Mesenchymal stem cell (in vitro differentiated cells and primary cell): ENCODE measurements at places on chromosomes 1 and 21.
A peak's percentile ranks its signal among the peaks of the same experiment; 100 is the strongest.

DNA sequence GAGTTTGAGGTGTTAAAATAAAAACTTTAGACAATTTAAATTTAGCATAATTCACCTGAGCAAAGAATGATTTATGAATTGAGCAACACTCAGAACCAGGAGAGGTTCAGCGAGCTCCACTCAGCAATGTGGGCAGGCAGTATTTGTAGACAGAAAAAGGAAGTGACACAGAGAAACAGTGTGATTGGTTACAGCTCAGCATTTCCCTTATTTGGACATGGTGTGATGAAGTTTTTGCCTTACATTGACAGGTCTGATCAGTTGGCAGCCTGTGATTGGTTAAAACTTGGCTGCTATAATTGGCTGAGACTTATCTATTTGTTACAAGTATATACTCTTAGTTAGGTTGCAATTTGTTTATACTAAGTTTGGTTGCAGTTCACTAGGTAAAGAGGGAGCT lies 621.2 kb upstream of the PRMT6 start:
- DNase-seq = no peak

DNA sequence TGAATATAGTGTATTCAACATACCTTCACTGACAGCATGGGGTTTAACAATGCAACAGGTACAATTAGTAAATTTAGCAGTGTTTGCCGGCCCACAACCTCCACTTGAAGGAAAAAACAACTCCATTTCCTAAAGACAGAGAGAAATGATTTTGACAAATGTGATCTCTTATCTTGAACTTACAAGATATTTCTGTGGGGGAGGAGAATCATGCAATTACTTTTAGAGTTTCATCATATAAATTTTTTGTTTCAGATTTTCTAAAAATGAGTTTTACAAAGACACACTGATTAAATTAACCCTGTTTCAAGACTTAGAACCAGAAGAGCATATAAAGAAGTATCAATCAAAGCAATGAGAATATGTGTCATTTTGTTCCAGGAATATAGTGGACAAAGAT lies 80.3 kb downstream of the NME7 start:
- DNase-seq = no peak

DNA sequence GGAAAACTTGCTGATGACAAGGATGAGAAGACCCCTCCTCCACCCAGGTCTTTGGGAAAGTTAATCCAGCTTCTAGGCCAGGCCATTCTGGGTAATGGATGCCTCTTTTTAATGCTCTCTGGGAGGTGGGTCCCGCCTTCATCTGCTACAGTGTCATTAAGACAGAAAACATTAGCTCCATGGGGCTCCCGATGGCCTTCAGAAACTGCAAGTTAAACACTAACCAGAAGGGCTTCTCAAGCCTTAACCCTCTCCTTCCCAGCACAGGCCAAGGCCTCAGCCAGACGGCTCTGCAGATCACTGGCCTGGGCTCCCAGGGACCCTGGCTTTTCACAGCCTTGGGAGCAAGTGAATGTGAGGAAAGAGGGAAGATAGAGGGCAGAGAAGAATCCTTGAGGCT lies 364.9 kb downstream of the MATN1 start:
- no peak for DNase-seq

DNA sequence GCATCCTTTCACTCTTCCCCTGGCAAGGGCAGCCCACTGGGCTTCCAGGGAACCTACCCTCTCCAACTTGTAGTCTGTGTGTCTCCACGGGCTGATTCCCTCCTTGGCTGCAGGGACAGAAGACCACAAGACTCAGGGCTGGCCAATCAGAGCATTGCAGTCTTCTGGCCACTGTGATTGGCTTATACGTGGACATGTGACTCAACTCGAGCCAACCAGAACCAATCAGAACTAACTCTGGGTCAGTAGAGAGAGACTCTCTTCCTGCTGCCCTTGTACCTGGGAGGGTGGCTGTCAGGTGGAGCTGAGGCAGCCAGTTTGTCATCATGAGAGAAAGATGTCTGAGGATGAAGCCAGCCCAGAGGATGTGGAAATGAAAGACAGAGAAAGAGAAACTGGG lies 64.0 kb downstream of the DHRS3 start:
- no peak for DNase-seq

DNA sequence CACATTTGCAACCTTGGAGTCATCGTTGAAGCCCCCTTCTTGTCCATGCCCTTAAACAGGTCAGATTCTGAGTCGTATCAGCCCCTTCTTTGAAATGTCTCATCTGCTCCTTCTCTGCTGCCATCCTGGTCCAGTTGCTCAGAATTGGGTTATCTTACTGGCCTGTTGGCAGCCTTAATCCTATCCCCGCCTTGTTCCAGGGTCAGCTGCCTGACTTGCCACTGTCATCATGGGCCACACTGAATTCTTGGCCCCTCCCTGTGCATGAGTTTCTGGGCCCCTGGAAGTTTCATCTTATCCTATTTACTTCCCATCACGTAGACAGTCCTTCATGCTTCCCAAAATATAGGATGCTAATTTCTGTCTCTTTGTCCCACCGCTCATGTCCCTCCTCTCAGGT lies 23.7 kb downstream of the IRF2BP2 start:
- DNase-seq = no peak

- DNase-seq = no peak
Measured at GRCh38 chr1:91171898-91172297, 150.1 kb upstream of the ZNF644 start.

DNA sequence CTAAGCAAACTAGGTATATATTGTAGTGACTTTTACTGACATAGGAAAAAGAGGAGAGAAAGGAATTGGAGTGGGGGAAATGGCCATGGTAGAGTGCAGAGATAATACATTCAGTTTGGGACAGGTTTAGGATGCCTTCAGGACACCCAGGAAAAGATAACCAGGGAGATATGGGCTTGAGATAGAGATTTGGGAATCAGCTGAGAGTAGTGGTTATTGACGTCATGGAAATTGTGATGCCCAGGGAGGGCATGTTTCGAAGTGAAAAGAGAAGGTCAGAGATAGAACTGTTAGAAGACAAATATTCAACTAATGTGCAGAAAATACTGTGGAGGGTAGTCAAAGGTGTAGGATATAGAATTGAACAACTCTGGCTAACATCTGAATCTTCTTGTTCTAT lies 40.6 kb downstream of the CAMSAP2 start:
- no peak for DNase-seq

DNA sequence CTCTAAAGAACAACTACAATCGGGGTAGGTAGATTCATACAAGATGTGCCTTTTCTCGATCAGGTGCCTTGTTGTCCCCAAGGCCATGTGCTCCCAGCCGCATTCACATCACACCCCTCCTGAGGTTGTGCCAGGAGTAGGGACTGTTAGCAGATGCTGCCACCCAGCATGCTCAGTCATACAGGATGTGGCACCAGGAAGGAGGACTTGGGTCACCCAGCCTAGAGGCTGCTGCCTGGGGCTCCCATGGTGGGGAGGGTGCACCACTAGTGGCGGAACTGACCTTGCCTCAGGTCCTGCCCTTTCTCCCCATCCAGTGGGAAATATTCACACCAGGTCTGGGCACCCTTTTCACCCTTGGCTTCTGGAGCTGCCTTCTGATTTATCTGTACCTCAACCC lies 8.3 kb downstream of the TEX35 start:
- DNase-seq = no peak

DNA sequence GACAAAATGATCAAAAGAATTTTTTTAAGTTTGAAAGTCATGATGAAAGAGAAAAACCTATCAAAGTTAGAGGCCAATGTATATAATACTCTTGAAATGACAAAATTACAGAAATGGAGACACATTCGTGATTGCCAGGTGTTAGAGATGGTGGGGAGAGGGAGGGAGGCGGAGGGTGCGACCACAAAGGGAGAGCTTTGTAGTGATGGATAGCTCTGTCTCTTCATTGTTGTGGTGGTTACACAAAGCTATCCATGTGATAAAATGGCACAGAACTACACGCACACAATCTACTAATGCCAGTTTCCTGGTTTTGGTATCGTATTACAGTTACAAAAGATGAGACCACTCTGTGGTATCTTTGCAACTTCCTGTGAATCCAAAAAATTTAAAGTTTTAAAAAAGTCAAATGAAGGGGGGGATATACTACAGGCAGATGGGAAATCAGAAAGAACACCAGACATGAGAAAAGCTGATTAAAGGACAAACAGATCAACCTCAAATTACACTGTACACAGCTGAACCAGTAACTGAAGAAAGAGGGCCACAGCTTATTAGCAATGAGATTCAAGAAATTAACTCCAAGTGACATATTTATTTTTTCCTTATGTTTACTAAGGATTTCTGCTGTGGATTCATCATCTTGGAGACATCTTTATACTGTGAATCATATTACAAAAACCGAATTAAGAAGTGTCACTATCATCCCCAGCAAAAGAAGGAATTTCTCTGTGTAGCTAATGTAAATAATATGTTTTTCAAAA lies 199.1 kb downstream of the SLC45A1 start:
- DNase-seq = no peak

GRCh38 chr1:73517603-73518191 lies 680.3 kb downstream of the LRRIQ3 start:
- no peak for DNase-seq

DNA sequence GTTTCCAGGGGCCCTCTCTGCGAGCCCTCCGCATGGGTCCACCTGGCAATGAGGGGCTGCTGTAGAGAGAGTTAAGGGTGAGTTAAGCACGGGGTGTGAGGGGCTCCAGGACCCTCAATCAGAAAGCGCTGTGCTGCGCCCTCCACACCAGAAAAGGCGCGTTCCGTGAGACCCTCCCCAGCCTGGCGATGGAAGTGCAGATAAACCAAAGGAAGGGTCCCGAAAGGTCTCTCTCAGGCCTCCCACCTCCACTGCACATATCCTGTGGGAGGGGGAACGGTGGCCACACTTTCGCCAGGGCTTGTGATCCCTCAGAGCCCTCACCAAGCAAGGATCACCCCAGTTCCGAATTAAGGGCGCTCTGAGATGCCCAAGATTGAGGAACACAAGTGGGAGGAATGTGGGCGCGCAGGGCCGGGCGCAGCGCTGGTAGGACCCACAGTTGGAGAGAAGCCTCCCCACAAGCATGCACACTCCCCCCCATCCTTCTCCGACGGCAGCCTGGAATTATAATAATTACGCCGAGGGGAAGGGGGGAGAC lies 1.1 kb downstream of the WNT3A start:
- DNase-seq = no peak

- DNase-seq = no peak
Measured at GRCh38 chr1:235663628-235664027, 14.0 kb upstream of the GNG4 start.

DNA sequence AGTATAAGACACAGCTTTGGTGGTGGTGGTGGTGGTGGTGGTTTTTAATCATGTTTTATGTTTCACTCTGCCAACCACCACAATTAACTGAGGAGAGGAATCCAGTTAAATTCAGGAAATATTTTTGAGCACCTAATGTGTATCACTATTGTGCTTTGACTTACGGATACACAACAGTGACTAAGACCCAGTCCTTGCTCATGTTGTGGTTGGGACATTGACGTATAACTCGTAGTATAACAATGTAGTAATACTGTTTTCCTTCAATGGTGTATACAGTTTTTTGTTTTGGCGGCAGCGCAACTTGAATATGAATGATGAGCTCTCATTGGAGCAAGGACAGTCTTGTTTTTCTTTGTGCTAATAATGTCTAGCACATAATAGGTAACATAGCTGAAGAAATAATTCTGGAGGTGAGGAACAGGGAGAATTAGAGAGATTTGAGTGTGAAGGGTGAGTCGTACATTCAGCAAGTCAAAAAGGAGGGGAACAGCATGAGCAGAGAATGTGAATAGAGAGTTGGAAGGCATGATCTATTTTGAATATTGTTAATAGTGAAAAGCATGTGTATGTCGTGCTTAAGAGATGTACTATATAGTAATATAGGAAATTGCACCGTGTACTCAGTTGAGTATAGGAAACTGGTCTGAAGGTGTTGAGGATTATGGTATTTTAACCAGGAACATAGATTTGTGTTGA lies 5.5 kb downstream of the CACYBP start:
- DNase-seq = no peak

DNA sequence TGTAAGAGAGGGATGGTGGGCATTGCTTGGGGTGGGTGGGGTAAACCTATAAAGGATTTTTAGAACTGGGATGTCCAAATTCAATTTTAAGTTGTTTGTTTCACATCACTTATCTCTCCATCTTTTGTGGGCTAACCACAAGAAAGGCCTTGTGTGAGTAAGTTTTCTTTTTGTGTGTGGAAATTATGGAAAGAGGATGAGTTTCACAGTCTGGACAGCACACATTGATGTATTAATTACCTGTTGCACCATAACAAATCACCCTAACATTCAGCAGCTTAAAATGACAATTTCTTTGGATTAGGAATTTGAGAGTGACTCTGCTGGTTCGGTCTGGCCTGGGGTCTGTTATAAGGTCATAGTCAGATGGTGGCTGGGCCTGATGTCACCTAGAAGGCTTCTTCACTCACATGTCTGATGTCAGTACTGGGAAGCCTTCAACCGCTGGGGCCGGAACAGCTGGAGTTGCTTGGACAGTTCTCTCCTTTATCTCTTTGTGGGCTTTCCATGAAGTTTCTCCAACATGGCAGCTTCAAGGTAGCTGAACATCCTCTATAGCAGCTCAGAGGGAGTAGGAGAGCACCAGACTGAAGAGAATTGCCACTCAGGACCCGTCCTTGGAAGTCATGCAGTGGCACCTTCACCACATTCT lies 2.0 kb upstream of the COL9A2 start:
- DNase-seq = no peak

- DNase-seq = peak; percentile 93
Measured at GRCh38 chr1:8625981-8626898, 191.2 kb downstream of the RERE start.

- no peak for DNase-seq
Measured at GRCh38 chr1:54906586-54906985, 19.6 kb upstream of the DHCR24 start.

DNA sequence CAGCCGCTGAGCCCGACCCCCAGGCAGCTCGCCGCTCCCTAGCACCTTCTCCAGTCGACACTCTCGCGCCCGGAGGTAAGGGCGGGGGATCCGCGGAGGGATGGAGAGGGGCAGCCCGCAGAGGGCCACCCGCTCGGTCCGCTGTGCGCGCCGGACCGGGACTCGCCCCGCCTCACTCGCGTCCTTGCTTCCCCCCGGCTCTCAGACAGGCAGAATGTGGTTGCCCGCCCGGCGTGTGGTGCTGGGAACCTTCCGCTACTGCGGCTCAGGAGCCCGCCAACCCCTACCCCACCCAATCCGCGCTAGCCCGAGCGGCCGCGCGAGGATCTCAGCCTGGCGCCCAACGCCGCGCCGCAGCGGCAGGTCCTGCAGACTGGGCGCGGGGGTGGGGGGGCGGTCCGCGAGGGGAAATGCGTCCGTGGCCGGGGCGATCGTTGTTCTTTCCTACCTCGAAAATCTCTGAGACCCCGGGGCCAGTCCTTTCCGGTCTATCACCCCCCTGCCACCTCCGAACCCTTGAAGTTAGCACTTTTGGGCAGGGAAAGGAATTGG lies 404 bp downstream of the LRRC8C start:
- DNase-seq = peak; percentile 67

DNA sequence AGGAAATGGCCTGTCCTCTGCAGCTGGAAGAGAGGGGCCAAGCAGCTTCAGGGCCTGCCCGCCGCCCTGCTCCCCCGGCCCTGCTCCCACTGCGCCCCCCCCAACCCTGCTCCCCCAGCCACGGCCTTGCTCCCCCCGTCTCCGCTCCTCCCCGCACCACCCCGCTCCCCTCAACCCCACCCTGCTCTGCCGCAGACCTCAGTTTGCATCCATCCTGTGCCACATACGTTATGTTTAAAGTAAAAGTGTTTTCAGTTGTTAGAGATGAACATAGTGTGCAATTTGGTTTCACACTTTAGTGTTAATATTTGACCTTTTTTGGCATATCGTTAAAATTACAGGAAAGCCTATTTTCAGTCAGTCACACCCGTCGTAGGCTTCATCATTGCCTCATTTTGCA lies 34.1 kb upstream of the DIP2A start:
- no peak for DNase-seq
